Sigmoid colon (tissue), 7 donors: ENCODE measurements at places on chromosomes 5 and 9. TPM values are rescaled to one million over a fixed set of nuclear protein-coding genes. Genes with fewer than 3 reads are reported as not detected.

Gene ABL1
- 24.5 TPM for polyA plus RNA-seq

Gene HAPLN1
- polyA plus RNA-seq = 1.8 TPM

- no peak for DNase-seq
Observed at GRCh38 chr5:79143684-79144379, 32.2 kb downstream of the BHMT start.

- DNase-seq = peak; percentile 58
Observed at GRCh38 chr9:128701227-128701854, 962 bp upstream of the PKN3 start.

- DNase-seq = no peak
Observed at GRCh38 chr9:83570359-83570758, 32.2 kb upstream of the FRMD3 start.

DNA sequence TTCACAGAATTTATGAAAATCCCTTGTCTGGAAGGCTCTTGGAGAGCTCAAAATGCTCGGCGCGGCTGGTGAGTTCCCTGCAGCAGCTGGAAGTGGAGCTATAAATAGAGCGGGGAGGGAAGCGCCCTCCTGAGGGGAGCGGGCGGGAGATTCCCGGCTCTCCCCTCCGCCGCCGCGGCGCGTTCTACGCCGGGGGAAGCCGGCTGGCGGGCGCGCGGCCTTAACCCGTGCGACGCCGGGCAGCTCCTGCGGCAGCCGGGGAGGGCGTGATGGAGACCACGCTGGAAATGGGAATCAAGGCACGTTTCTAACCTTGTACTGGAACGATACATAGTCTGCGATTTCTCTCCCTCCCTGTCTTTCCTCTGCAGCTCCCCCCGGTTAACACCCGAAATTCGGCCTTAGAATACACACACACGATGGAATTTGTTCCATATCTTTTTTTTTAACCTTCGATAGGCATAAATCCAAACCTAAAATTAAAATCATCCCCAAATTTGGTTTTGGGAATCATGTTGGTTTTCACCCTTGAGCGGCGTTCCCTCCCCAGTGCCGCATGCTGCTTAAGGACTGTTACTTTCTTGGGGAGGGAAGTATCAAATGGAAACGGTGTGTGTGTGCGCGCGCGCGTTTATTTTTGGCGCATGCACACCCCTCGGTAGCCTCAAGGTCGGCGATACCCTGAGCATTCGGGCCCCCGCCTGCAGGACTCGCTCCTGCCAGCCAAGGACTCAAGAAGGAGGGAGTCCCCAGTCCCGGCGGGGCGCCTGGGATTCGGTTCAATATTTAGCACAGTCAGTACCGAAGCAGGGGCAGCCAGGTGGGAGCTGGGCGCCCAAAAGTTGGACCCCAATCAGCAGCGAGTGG lies 306.3 kb upstream of the KCNN2 start:
- DNase-seq = peak; percentile 76

- DNase-seq = no peak
Observed at GRCh38 chr5:14153071-14153864, 10.1 kb downstream of the TRIO start.

GRCh38 chr5:45295231-45295630 lies 400.9 kb downstream of the HCN1 start:
- no peak for DNase-seq

DNA sequence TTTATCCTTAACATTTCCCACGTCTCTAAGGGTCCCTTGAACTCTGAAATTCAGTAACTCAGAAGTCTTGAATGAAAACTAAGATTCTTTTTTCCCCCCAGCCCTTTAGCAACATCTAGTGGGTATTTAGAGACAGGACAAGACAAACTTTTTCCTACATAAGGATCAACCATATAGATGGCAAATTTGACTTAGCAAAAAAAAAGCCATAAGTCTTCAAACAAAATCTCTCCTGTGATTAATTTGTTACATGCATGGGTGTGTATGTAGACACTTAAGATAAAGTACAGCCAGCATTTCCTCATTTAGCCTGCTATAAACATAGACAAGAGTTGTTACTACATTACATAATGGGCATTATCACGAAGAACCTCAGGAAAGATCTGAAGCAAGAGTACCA lies 29.1 kb upstream of the ANKRD31 start:
- no peak for DNase-seq

DNA sequence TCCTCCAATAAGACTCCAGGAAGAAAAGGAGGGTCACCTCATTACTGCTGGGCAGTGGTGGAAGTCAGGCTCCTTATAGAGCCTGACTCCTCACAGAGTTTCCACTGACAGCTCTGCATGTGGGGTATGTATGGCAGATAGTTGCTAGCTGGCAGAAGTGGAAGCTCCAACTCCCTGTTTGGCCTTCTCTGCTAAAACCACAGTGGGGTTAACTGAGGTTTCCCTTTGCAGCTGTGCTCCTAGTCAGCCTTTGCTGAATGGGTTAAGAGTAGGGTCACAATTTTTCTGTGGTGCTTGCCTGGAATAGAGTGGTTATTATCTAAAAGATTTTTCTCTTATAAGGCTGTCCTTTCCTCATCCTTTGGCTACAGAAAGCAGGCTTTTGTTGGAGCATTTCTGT lies 327.5 kb downstream of the FBXL17 start:
- no peak for DNase-seq

DNA sequence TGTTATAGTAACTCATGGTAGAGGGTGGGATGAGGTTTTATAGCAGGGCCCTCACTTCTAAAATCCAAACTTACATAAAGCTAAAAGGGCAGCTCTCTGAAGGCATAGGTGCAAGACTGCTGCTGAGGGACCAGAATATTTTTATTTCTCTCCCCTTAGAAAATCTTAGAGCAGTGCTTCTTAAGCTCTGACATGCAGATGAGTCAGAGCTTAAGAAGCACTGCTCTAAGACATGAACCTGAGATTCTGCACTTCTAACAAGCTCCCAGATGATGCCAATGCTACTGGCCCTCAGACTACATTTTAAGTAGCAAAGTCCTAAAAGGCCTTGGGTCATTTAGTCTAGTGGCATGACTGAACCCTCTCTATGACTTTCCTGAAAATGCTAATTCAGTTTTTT lies 97.6 kb upstream of the SPRY4 start:
- no peak for DNase-seq

DNA sequence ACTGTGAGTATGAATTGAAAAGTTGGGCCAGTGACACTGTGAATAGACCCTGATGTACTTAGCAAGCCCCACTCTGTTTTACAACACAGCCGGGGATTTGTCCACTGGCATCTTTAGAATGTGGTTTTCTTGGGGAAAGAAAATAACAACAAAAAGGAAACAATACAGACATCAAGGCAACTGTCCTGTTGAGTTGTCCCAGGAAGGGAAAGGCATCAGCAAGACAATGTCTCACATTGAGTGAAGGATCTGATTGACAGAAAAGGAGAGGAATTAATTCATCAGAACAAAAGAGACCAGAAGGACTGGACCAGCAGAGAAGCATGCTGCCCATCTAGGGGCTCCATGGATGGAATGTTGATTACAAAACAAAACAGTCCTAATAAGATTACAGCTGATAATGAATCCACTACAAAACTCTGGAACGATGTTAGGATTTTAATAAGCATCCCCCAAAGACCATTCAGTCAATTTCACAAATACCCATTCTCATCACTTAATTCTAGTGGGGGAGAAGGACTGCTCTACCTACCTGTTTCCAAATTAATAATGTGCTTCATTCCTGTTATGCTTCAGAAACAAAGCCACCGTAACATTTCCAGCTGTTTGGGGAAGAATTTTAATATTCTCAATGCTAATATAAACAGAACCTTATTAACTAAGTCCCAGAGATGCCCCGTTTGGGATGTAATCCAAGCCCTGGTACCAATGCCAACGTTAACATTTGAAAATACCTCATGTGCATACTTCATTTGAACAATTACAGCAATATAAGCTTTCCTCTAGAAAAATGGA lies 298.0 kb downstream of the SPOCK1 start:
- no peak for DNase-seq
